Right lung (tissue), 10 donors: ENCODE measurements at places on chromosomes 1 and 21.

- no peak for DNase-seq
These were observed 3.8 kb downstream of the PHGDH start for GRCh38 chr1:119715542-119715941.

DNA sequence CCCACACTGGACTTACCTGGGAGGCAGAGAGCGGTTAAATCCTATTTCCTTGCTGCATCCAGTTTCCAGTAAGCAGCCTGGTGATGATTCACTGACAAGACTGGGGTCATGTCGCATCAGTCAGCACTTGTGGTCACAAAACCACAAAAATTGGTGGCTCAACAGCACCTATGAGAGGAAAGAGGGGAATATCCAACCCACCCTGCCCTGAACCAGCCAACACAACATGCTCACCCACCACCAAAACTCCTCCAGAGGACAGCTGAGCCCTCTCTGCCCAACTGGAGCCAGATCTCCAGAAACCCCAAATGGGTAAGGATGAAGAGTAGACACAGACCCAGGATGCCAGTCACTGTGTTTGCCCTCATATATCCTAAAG lies 64.0 kb downstream of the CD46 start:
- DNase-seq = no peak

- DNase-seq = no peak
These were observed 29.0 kb downstream of the GRHL3 start for GRCh38 chr1:24348196-24348595.

- no peak for DNase-seq
These were observed 23.3 kb downstream of the TUFT1 start for GRCh38 chr1:151563376-151563775.

DNA sequence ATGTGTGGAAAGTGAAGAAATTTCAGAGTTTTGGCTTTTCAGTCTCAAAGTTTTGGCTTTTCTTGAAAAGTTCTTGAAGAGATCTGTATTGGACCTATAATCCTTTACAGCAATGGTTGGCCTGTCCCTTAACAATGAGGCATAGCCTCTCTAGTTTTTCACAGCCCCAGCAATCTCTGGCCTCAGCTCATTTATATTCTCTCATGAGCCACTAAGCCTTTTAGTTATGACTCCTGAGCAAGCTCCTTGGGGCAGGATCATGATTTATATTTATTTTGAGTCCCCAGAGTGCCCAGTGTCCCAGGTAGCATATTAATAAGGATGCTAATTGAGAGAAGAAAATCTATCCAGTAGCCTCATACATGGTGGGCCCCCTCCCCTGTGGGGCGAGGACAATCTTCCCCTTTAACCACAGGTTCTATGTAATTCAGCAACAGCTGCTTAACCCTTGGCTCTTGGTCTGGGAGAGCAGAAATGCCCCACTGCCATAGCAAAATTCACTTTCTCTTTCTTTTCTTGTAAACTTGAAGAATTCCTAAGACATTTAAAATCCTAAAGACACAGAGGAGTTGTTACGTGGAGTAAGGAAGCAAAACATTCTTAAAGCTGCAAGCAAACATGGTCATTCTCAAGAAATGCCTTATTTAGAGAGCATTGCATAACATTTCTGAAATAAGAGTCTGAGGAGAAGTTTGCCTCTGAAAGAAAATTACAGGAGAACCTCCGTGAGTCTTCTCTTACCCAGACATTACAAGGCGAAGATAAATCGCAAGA lies 6.3 kb downstream of the NGF start:
- DNase-seq = no peak

- DNase-seq = no peak
These were observed 9.6 kb downstream of the FNDC7 start for GRCh38 chr1:108722292-108722691.

DNA sequence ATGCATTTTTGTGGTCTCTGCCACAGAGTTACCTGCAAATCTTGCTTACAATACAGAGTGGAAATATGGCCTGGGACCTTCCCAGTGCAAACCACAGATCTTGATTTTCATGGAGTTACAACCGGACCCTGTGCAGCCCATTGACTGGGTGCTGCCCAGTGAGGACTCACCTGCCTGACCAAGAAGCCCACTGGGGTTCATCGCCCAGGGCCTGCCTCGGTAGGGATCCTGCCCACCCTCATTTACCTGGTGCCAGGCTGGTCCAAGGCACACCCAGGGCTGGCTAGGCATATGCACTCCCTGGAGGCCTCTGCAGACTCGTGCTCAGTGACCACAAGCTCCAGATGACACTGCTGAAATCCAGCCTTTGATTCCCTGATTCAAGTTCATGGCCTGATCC lies 572.7 kb downstream of the NPHP4 start:
- DNase-seq = no peak

- no peak for DNase-seq
These were observed 50.4 kb downstream of the DISP3 start for GRCh38 chr1:11529330-11529729.

DNA sequence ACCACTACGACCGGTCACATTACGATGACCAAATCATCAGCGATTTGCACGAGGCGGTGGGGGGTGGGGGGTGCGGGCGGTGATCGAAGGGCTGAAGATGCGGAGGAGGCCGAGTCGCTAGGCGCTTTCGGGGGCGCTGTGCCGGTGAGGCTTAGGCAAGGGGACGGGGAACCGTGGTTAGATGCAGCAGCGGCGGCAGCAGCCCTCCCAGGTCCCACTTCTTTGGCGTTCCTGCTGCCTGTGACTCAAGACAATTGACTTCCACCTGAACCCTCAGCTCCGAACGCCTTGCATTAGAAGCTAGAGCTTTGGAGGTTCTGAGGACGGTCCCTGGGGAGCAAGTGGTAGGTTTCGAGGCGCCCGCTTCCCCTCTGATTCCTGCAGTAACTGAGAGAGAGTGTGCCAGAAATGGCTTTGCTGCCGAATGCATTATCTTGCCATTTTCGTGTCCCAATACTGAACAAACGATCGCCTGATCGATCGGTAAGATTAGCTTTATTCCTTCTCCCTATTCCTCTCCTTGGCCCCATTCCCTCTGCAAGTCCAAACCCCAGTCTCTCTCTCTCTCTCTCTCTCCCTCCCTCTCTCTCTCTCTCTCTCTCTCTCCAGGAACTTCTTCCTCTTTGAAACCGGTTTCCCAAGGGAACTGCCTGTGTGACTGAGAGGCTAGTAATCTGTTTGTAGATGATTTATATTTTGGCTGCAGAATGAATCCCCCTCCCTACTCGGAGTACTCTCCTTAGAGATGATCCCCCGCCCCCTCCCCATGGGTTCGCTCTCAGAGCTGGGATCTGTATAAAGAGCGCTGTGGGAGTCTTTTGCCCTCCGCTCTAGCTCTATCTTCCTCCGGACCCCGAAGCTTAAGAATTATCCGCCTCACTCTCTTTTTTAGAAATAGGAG lies 735 bp upstream of the BRINP3 start:
- peak; percentile 75 for DNase-seq

- DNase-seq = no peak
These were observed 235.2 kb downstream of the KCNT2 start for GRCh38 chr1:196372896-196373536.

DNA sequence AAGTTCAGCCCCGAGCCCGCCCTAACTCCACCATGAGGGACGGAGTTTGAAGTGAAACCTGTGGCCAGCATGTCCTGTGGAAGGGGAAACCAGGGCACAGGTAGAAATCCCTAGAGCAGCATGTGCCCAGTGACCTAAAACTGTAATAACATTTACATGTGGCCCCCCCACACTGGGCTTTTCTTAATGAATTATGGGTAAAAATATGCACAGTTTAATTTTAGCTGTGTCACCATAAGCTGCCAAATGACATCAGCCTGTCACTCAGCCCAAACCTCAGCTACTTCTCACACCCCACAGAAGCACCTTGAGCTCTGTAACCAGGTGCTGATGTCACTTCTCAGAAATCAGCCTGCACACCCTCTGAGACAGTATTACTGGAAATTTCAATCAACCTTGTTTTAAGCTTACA lies 50.0 kb upstream of the SLC19A1 start:
- DNase-seq = no peak

DNA sequence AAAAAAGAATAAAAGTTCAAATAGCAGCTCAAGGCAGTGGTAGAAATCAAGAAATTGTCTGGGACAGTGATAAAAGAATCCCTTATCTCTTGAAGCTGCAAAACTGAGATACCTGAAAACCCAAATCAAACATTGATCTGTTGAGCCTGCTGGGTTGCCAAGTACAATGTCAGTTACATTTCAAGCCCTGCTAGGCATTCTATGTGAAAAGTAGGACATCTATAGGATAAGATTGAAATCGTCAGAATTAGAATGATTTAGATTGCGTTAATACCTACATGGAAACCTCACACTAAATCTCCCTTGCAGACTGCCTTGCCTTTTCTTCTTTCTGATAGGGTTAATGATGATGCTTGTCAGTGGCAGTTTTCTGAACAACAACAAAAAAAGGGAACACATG lies 1684.4 kb upstream of the B3GALT2 start:
- DNase-seq = no peak
